Ovary (tissue), 10 donors: ENCODE measurements at places on chromosomes 5 and 9. TPM values are rescaled to one million over a fixed set of nuclear protein-coding genes. Genes with fewer than 3 reads are reported as not detected.

Gene SLC9A3
- polyA plus RNA-seq = 1.2 TPM

Gene MYOZ3
- 1.6 TPM for polyA plus RNA-seq

Gene ERCC6L2
- polyA plus RNA-seq = 16.9 TPM

- no peak for DNase-seq
These were observed 22.8 kb downstream of the CCDC69 start for GRCh38 chr5:151200913-151201595.

DNA sequence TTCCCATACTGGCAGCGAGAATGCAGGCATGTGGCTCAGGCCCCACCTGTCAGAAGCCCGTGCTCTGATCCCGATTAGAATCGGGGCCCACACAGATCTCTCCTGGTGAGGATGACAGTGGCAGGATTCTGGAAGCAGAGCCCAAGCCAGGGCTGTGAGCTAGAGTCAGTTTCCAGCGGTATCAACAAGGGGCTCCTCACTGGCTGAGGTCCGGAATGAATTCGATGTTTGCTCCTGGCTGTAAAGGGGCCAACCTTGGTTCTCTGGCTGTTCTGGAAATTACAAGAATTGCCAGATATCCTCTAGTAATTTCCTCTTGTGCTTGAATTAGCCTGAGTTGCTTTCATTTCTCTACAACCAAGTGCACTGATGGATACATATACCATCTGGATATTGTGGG lies 129.1 kb upstream of the SPRY4 start:
- DNase-seq = no peak

- no peak for DNase-seq
These were observed 125.4 kb upstream of the SPDL1 start for GRCh38 chr5:169458221-169458620.

- no peak for DNase-seq
These were observed 73.3 kb upstream of the SARDH start for GRCh38 chr9:133811471-133811870.

DNA sequence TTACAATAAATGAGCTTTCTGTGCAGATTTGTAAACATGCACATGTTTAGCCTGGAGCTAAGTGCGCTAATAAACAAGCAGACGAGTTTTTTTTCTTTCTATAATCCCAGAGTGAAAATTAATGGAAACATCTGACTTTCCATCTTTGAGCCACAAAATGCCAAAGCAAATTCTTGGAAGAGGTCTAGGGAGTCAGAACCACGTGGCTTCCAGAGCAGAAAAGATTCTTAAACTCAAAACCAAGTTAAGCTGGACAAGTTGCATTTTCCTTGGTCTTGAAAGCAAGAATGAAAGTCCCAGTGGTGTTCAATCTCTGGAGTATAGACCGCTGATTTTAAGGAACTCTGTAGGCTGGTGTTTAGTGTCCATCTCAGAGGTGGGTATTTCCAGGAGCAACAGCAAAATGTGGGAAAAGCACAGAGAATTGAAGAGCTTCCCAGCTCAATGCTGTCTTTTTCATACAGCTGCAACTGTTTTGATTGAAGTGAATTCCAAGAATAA lies 71.4 kb downstream of the MYO10 start:
- no peak for DNase-seq

GRCh38 chr5:129687941-129688340 lies 60.0 kb upstream of the MINAR2 start:
- DNase-seq = no peak
